Left kidney (tissue), 8 donors: ENCODE measurements at places on chromosomes 1 and 21. TPM values are rescaled to one million over a fixed set of nuclear protein-coding genes. Genes with fewer than 3 reads are reported as not detected.

KCNQ4 gene
- 2.0 TPM for polyA plus RNA-seq

- no peak for DNase-seq
Measured at GRCh38 chr1:205071801-205072200, 12.5 kb downstream of the TMEM81 start.

DNA sequence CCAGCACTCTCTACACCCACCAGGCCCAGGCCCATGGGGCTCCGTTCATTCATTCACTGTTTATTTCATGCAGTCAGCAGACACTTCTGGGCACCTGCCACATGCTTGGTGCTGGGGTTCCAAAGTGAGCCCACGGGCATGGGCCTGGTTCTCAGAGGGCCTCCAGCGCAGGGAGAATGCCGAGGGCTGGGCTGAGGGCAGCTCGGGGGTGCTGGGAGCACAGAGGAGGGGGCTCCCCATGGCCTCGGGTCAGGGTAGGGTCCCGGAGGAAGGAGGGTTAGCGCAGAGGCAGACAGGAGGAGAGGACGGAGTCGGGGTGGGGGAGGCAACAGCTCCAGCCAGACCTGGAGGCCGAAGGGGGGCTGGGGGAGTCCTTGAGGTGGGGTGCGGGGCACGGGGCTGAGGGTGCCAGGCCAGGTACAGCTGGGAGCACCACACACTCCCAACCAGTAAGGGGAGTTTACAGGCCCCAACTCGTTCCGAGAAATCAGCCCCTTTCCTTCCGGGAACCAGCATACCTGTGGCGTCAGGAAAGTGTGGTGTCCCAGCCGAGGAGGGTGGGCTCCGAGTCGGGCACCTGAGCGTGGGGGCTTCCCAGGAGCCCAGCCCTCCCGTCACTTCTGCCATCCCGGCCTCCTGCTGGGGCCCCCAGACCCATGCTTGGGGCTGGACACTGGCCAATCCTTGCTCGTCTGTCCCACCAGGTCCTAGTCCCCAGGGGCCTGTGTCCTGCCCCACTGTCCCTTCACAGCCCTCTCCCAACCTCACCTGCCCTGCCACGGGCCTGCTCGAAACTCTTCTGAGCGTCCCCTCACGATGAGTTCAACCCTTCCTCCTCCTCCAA, 10.8 kb downstream of the ARHGEF16 start:
- DNase-seq = no peak

DNA sequence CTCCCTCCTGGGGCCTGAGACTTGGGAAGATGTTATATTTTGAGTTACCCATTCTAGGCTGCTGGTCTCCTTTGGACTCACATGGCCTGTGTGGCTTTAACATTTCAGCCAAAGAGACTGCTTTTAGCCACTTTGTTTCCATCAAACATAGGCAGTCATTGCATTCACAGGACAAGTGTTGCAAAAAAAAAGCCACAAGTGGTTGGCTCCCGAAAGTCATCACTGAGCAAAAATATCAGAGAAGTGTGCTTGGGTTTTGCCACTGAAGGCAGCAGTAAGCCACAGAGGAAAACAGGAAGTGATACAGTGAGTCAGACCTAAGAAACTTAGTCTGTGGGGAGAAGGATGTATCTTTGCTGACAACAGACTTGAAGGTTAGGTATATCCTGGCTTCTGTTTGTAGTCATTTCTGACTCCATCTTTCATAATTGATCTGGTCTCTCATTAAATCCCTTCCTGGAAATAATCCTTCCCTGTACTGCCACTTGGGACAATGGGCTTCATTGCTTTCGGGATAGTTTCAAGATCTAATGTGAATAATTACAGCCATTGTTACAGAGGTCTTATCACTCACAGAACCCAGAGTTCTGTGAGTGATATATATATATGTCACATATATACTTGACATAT, 80.9 kb downstream of the COLGALT2 start:
- no peak for DNase-seq
